Right cardiac atrium (tissue), 5 donors: ENCODE measurements at places on chromosomes 7 and 10.

DNA sequence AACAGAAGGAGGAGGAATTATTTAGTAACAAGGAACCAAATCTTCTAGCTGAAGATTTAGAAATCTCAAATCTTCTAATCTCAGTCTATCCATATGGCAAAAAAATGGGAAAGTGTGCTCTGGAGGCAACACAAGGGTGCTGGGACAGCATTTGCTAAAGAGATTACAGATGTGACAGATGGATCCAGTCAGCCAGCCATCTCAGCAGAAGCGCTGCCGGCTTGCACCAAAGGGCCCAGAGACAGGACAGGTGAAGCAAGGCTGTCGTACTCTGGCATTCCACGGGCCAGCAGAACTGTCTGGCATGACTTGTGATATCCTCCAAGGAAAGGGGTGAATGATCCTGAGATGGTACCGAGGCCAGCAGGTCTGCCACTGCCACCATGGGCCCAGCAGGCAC lies 45.7 kb upstream of the GJD4 start:
- DNase-seq: no peak

- no peak for DNase-seq
Observed at GRCh38 chr7:67451306-67451705, 454.7 kb downstream of the TYW1 start.

GRCh38 chr10:102122450-102122849 lies 2.3 kb upstream of the LDB1 start:
- no peak for DNase-seq

DNA sequence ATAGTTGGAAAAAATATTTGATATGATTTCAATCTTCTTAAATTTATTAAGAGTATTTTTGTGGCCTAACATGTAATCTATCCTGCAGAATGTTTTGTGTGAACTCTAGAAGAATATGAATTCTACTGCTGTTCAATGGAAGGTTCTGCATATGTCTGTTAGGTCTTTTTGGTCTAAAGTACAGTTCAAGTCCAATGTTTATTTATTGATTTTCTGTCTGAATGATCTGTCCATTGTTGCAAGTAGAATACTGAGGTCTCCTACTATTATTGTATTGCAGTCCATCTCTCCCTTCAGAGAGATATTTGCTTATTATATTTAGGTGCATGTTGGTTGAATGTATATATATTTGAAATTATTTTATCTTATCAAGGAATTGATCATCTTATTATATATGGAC lies 18.9 kb upstream of the DYNC1I1 start:
- DNase-seq: no peak

DNA sequence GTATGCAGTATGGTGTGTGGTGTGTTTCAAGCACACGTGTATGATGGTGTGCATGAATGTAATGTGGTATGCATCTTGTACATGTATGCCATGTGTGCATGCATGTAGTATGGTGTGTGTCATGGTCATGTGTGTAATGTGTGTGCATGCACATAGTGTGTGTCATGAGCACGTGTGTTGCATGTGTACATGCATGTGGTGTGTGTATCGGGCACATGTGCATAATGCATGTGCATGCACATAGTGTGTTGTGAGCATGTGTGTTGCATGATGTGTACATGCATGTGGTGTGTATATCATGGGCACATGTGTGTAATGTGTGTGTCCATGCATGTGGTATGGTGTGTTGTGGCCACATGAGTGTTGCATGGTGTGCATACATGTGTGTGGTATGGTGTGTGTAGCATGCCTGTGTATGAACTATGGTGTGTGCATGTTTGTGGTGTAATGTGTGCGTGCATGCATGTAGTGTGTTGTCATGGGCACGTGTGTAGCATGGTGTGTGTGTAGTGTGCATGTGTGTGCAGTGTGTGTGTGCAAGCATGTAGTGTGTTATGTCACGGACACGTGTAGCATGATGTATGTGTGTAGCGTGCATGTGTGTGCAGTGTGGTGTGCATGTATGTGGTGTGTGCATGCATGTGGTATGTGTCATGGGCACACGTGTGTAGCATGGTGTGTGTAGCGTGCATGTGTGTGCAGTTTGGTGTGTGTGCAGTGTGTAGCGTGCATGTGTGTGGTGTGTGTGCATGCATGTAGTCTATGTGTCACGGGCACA lies 17.6 kb downstream of the KNDC1 start:
- DNase-seq: no peak

DNA sequence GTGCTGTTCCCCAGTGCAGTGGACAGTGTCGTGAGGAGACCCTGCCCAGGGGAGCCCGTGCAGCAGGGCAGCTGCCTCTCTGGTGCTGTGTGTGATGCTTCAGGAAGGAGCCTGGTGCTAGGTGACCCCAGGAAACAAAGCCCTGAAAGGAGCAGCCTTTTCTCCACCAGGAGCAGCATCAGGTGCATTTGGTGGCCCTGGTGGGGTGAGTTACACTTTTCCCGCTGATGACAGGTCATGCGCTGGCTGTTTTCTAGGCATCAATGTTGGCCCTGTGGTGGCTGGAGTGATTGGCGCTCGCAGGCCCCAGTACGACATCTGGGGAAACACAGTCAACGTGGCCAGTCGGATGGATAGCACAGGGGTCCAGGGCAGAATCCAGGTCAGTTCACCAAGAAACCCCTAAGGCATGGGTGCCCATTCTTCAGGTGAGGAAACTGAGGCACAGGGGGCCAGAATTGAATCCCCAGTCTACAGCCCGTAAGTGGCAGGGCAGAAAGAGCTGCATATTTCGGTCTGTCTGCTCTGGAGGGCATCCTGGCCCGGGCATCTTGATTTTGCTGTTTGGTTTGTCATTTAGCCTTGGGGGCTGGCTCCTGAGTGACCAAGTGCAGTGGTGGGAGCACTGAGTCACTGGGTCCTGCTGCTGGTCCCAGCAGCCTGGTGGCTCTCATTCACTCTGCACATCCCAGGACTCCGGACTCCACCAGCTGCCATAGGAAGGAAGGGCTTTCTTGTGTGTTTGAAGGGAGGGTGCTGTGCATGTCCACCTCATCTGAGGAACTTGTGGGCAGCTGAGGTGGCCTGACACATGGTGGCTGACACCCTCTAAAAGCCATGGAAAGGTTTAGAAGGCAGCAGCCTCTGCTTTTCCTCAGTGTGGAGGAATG lies 136.3 kb downstream of the ADCY1 start:
- DNase-seq: no peak

DNA sequence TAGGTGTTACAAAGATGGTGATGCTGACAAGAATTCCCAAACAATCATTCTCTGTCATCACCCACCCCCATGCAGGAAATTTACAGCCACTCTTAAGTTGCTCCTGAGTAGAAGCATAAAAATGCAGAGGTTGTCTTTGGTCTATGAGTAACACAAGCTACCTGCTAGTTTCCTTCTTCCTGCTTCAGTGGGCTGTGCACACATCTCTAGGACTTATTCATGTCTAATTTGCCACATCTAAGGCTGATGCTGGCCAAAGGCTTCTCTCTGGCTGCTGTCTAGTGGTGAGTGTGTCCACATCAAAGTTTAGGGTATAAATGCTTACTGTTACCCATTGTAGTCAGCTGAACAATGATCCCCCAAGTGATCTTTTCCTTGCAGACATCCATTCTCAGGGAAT lies 662.5 kb downstream of the TYW1 start:
- DNase-seq: no peak

DNA sequence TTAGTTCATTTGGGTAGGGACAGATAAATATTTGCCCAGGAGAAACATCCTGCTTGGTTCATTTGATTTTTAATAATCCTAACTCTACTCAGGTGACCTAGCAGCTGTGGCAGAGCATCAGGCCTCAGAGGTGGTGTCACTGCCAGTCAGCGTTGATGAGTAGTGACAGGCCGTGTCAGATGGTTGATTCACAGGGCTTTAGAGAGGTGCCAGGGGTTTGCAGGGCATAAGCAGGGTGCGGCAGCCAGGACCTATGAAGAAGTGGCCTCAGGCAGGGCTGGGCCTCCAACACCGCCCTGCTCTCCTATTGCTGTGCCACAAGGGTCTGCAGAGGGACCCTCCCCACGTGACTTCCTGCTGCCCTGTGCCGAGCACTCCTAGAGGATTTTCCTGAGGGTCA lies 128.1 kb downstream of the HECW1 start:
- no peak for DNase-seq

DNA sequence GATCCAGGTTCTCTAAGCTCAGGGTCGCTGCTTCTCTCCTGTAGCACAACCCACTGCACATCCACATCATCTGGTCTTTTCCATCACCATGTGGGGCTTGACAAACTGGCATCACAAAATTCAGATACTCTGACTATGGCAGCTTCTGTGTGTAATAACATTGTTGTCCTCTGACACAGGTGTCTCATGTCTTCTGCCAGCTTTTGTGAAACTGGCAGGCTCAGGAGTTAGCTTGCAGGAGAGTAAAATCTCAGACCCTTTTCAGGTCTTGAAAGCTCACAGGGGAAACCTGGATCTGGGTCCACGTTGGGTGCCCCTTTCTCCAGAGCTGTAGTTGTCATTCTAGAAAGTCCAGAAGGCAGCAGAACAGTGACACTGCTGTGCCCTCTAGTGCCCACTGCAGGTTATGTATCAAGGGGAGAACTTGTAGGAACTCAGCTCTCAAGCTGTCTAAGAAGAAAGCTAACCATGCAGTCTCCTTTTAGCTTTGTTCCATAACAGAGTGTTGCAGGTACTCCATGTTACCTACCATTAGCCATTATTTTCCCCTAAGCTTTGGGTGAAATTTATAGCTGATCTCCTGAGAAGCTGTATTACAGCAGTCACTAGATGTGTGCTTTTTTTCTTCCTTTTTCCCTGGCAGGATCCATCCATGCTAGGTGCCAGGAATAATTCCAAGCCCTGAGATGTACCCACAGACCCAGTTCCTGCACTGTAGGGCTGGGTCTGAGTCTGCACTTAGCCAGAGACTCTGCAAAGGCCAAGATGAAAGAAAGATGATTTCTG lies 102.7 kb downstream of the ZNF248 start:
- DNase-seq: peak; percentile 52

- no peak for DNase-seq
Observed at GRCh38 chr10:129866894-129867293, 97.2 kb downstream of the EBF3 start.

- no peak for DNase-seq
Observed at GRCh38 chr7:120813546-120814252, 44.2 kb downstream of the TSPAN12 start.

GRCh38 chr7:157397731-157398691 lies 61.2 kb downstream of the DNAJB6 start:
- peak; percentile 84 for DNase-seq

- DNase-seq: no peak
Observed at GRCh38 chr7:124918662-124919061, 11.0 kb downstream of the POT1 start.

DNA sequence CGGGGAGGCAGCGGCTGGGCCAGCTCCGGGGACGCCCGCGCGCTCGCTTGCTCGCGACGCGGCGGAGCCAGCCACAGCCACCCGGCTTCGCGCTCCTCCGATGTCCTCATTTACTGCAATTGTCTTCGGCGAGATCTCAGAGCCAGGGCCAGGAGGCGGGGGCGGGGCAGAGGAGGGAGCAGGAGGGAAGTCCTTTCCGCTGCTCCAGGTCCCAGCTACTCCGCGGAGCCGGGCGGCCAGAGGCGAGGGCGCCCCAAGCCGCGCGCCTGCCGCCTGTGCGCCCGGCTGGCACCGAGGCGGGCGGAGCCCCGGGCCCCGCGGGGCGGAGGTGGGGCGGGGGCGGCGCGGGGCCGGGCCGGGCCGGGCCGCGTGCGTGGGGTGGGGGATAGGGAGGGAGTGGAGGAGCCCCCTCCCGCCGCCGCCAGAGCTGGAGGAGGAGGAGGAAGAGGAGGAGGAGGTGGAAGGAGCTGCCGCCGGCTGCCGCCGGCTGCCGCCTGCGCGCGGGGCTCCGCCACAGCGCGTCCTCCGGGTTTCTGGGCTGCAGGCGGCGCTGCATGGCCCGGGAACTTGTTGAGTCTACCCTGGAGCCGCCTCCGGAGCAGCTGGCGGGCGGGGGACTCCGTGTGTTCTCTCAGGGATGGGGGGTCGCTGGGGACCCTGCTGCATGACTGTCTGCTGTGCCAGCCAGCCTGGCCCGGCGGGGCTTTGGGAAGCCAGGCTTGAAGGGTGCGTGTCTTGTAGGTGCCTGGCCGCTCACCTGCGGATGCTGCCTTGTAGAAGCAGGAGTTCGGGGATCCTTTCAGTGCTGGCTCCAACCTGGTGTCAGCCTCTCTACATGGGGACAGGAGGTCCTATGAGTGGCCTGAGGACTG lies at the start of gene INSYN2A:
INSYN2A (minus strand) TSS at position 310 of the 872 bp plus-strand sequence. CDS start 20,196 bp downstream, outside the sequence.
- DNase-seq: peak; percentile 72

- no peak for DNase-seq
Observed at GRCh38 chr7:98553666-98554065, 63.4 kb upstream of the NPTX2 start.

- no peak for DNase-seq
Observed at GRCh38 chr7:115356999-115357702, 435.3 kb downstream of the MDFIC start.

DNA sequence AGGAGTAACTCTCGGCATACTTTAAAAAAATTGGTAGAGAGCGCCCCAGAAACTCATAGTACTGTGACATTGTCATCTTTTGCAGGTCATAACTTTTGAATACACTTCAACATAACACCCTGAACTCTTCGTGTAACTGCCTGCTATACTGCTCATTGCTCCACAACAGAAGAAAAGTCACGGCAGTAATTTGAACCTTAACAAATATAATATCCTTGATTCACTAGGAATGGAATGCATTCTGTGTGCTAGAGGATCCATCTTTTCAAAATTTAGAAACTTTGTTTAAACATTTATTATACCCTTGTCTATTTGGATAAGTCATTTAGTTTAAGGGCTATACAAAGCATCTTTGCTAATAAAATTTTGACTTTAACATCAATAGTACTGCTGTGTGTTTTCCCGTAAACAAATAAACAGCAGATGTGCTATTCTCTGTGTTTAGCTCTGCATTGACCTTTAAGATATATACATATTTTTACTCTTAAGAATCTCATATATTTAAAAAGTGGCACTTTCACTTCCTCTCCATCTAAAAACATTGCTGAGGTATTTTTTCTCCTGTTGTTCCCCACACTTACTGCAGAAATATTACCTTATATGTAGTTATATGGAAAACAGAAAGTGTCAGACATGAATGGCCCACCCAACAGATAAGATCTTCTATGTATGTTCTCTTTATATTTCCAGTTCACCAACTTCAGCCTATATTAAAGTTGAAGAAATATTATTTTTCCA lies 217.6 kb upstream of the TMEM229A start:
- no peak for DNase-seq

GRCh38 chr7:135666846-135667245 lies 4.5 kb downstream of the STMP1 start:
- DNase-seq: no peak

- peak; percentile 4 for DNase-seq
Observed at GRCh38 chr7:128916643-128916915, 6.1 kb upstream of the KCP start.

DNA sequence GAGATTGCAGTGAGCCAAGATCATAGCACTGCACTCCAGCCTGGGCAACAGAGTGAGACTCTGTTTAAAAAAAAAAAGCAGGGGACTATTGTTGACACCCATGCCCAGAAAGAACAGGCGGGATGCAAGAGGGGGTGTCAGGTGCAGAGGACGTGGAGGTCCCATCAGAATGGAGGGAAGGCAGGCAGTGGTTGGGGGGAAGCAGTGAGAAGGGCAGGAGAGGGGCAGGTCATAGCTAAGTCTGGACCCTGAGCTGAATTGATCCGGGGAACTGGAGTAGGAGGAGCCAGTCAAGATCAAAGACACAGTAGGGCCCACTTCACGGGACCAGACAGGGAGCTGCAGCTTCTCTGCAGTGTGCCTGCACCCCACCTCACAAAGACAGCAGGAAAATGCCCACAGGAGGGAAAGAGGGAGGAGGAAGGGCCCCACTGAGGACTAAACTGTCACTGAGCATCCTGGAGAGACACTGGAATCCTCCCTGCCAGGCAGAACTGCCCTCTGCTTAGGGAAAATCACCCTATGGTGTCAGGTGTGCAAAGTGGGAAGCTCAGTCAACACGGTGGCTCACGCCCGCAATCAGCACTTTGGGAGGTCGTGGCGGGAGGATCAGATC lies 27.3 kb upstream of the ECHDC3 start:
- no peak for DNase-seq
